ENCODE measurements at places on chromosomes 13 and 19.

DNA sequence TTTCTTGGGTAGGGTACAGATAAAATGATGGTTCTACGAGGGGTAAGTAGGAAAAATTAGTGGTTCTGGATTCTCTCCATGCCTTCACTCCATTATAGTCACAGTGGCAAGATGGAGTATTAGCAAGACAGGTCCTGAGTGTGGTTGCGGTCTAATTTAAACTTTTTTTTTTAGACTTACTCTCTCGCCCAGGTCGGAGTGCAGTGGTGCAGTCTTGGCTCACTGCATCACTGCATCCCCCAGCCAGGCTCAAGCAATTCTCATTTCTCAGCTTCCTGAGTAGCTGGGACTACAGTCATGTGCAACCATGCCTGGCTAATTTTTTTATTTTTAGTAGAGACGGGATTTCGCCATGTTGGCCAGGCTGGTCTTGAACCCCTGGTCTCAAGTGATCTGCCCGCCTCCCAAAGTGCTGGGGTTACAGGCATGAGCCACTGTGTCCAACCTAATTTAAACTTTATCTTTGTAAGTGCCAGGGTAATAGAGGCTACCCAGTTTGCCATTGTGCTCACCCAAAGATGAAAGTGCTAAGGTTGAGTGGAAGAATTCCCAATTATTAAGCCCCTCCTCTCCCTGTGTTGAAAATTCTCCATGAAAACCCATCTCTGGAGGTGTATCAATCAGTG is 135.6 kb downstream of the TM9SF2 start:
- no peak for DNase-seq

DNA sequence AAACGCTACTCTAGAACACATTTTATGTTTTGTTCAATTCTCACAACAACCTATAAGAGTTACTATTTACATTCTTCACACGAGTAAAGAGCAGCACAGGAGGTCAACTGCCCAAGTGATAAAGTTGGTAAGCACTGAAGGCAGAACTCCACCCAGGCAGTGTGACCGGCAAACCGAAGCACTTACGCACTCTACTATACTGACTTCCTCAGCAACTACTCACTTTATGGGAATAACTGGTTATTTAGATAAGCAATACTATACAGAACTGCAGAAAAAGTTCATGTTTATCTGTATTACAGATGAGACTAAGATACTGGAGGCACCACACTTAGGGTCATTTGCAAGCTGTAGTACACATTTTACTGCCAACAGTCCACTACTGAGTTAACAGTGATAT is 28.8 kb downstream of the FOXO1 start:
- DNase-seq, result no peak

DNA sequence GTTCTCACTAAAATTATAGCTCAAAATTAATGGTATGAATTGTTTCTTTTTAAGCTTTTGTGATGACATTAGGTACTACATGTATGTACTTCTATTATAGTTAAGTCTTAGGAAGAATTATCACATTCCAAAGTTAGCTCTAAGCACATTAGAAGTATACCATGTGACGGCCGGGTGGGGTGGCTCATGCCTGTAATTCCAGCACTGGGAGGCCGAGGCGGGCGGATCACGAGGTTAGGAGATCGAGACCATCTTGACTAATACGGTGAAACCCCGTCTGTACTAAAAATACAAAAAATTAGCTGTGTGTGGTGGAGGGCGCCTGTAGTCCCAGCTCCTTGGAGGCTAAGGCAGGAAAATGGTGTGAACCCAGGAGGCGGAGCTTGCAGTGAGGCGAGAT is 1265.1 kb upstream of the SPRY2 start:
- no peak for DNase-seq

DNA sequence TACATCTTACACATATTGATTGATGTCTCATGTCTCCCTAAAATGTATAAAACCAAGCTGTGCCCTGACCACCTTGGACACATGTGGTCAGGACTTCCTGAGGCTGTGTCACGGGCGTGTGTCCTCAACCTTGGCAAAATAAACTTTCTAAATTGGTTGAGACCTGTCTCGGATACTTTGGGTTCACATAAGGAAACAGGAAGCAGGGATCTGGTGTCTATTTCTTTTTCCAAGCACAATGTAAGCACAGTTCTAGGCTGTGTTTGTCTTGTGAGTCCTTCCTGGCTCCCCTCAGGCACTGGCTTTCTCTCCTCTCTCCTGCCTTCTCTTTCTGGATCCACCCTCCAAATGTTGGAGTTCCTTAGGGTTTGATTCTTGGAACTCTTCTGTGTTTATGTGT is 27.6 kb upstream of the TPT1 start:
- no peak for DNase-seq

Data from activated CD8-positive, alpha-beta memory T cell treated with anti-CD3 and anti-CD28 coated beads, Interleukin-2, amount 50 U/mL, for 4 hours (primary cell).